ENCODE measurements at places on chromosomes 7 and 10. TPM values are rescaled to one million over a fixed set of nuclear protein-coding genes. Genes with fewer than 3 reads are reported as not detected.

- no peak overlapping the region for H3K27ac ChIP-seq
- no peaks in the 10 kb centered on the region for H3K36me3 ChIP-seq
- no peaks in the 10 kb centered on the region for H3K27me3 ChIP-seq
- H3K4me3 ChIP-seq, result no peak overlapping the region
- no peak for DNase-seq
Measured at GRCh38 chr7:24372961-24373955, 89.3 kb downstream of the NPY start.

DNA sequence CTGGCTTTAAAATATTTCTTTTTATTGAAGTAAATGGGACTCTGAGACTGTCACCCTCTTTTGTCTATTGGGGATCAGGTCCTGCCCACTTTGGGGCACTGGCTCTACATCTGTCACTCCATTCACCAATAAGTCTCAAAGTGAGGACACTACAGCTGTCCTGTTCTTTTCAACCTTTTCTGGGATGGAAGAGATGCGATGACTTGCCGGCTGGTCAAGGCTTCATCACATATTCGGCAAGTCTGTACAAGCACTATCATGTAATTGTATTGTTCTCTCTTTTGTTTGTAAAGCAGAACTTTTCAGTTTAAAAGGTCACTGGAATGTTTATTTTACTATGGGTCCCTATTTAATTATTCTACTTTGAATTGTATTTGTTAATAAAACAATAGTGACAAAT is 17.7 kb upstream of the SP8 start:
- H3K36me3 ChIP-seq, result no peaks in the 10 kb centered on the region
- H3K27me3 ChIP-seq, result peaks cover 73% of the 10 kb centered on the region
- H3K4me3 ChIP-seq, result no peak overlapping the region

The SUN3 gene
- polyA plus RNA-seq, result not detected

GRCh38 chr10:3803295-3803926 is 18.4 kb upstream of the KLF6 start:
- H3K4me1 ChIP-seq, result peaks cover 63% of the 10 kb centered on the region
- no peaks in the 10 kb centered on the region for H3K36me3 ChIP-seq
- peak; percentile 12 for DNase-seq
- H3K4me3 ChIP-seq, result no peak overlapping the region
- H3K27ac ChIP-seq, result peak overlapping the region; percentile 94

- H3K27me3 ChIP-seq, result peaks cover 64% of the 10 kb centered on the region
- no peak overlapping the region for H3K27ac ChIP-seq
- H3K36me3 ChIP-seq, result no peaks in the 10 kb centered on the region
- no peaks in the 10 kb centered on the region for H3K4me1 ChIP-seq
- no peak for DNase-seq
Measured at GRCh38 chr10:1364151-1364910, 308.1 kb downstream of the WDR37 start.

- H3K27me3 ChIP-seq, result no peaks in the 10 kb centered on the region
- no peak overlapping the region for H3K4me3 ChIP-seq
- H3K36me3 ChIP-seq, result no peaks in the 10 kb centered on the region
- no peak overlapping the region for H3K27ac ChIP-seq
- H3K4me1 ChIP-seq, result peaks cover 4% of the 10 kb centered on the region
- no peak for DNase-seq
Measured at GRCh38 chr7:88109612-88110011, 110.2 kb downstream of the SRI start.

DNA sequence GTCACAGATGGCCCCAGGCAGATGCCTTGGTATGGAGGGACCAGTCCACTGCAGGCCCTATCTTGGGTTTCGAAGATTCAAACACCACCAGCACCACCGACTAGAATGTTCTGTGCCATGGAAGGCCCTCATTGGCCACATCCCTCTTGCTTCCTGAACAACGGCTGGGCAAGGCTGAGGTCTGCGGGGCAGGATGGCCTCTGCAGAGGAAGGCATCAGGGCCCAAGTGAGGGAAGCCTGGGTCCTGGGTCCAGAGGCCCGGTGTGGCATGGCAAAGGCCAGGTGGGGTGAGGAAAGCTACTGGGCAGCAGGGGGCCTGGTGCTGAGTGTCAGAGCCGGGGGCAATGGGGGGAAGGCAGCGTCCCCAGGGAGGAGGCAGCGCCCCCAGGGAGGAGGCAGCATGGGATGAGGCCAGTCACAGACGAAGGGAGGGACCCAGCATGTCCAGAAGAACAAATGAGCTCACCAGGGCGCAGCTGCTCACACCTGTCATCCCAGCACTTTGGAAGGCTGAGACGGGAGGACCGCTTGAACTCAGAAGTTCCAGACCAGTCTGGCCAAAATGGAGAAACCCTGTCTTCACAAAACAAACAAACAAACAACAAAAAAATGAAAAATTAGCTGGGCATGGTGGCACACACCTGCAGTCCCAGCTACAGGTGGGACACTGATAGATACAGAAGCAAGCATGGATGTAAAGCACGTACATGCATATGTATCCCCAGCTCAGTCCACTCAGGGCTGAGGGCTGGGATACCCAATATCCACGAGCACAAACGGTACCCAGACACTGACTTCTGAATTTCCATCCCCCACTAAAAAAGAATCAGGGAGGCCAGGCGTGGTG is 64.4 kb downstream of the PROSER2 start:
- no peak overlapping the region for H3K4me3 ChIP-seq
- H3K27ac ChIP-seq, result no peak overlapping the region
- no peaks in the 10 kb centered on the region for H3K36me3 ChIP-seq
- H3K4me1 ChIP-seq, result no peaks in the 10 kb centered on the region

GRCh38 chr7:139869886-139870285 is 40.8 kb downstream of the TBXAS1 start:
- H3K27ac ChIP-seq, result no peak overlapping the region
- no peaks in the 10 kb centered on the region for H3K27me3 ChIP-seq
- H3K36me3 ChIP-seq, result no peaks in the 10 kb centered on the region
- H3K4me1 ChIP-seq, result peaks cover 10% of the 10 kb centered on the region
- H3K4me3 ChIP-seq, result no peak overlapping the region
- no peak for DNase-seq

GRCh38 chr7:41885078-41885477 is 182.2 kb upstream of the INHBA start:
- no peak overlapping the region for H3K4me3 ChIP-seq
- no peak for DNase-seq
- H3K36me3 ChIP-seq, result no peaks in the 10 kb centered on the region
- H3K27me3 ChIP-seq, result no peaks in the 10 kb centered on the region
- H3K4me1 ChIP-seq, result peaks cover 20% of the 10 kb centered on the region

DNA sequence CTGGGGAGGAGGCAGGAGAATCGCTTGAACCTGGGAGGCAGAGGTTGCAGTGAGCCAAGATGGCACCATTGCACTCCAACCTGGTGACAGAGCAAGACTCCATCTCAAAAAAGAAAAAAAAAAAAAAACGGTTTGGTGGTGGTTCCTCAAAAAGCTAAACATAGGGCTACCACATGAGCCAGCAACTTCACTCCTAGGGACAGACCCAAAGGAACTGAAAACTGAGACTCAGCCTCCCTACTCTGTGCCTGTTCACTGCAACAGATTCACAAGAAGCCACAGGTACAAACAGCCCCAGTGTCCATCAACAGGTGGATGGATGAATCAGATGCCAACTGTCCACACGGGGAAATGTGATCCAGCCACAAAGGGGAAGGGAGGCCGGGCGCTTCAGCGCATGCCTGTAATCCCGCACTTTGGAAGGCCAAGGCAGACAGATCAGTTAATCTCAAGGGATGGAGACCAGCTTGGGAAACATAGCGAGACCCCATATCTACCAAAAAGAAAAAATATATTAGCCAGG is 79.1 kb upstream of the TNRC18 start:
- H3K27ac ChIP-seq, result no peak overlapping the region
- H3K4me1 ChIP-seq, result no peaks in the 10 kb centered on the region

GRCh38 chr7:90568213-90568612 is 27.9 kb upstream of the CDK14 start:
- no peaks in the 10 kb centered on the region for H3K27me3 ChIP-seq
- DNase-seq, result no peak
- no peaks in the 10 kb centered on the region for H3K4me1 ChIP-seq
- H3K36me3 ChIP-seq, result no peaks in the 10 kb centered on the region
- H3K4me3 ChIP-seq, result no peak overlapping the region
- H3K27ac ChIP-seq, result no peak overlapping the region

DNA sequence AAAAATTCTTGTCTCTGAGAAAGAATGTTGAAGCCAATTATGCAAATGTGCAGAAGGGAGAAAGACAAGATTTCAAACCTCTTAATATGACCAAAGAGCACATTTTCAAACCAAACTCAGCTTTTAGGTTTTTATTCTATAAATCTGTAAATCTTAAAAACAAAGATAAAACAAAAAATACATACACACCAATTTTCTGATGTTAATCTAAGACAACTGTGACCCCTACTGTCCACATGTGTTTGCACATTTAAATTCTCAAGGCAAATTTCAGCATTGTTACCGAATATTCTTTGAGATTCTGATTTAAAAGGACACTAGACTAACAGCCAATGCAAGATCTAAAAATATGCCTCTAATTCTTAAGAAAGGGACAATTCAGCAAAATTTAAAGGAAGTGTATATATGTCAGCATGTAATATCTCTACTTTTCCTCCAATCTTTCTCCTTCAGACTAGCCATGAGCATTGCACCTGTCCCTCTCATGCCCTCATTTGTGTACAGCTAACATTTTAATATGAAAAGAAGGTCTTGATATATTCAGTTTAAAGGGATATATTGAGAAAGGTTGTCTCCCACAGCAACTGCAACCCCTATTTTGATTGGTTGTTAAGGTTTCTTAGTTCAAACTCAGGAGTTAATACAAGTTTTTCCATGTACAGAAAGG is 417.9 kb downstream of the IPMK start:
- H3K27ac ChIP-seq, result no peak overlapping the region
- no peak for DNase-seq
- no peak overlapping the region for H3K4me3 ChIP-seq

GRCh38 chr10:132058793-132059759 is 6.7 kb upstream of the JAKMIP3 start:
- H3K36me3 ChIP-seq, result no peaks in the 10 kb centered on the region
- H3K27me3 ChIP-seq, result no peaks in the 10 kb centered on the region
- H3K4me1 ChIP-seq, result no peaks in the 10 kb centered on the region
- no peak for DNase-seq
- H3K27ac ChIP-seq, result no peak overlapping the region
- no peak overlapping the region for H3K4me3 ChIP-seq

DNA sequence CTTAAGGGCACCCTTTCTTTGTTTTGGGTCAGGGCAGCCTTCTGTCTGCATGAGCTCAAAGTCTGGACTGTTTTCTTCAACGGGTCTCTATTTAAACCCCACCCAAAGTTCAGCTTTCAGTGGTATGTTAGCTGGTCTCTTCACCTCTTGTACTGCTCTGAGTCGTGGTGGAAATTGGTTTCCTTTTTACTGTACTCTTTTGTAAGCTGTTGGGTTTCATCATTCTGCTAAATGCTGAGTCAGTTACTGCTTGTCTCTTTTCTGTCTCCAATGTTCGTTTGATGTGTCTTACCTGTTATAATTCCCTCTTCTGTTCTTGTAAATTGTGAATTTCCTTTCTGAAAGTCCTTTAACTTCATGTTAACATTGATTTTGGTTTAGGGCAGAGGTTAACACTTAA is 64.1 kb upstream of the MALRD1 start:
- no peak overlapping the region for H3K27ac ChIP-seq
- no peak for DNase-seq
- H3K36me3 ChIP-seq, result no peaks in the 10 kb centered on the region
- H3K27me3 ChIP-seq, result no peaks in the 10 kb centered on the region

The CACNA2D1 gene
- polyA plus RNA-seq, result 19.4 TPM

- DNase-seq, result no peak
- no peaks in the 10 kb centered on the region for H3K4me1 ChIP-seq
- H3K27me3 ChIP-seq, result no peaks in the 10 kb centered on the region
- H3K36me3 ChIP-seq, result no peaks in the 10 kb centered on the region
Measured at GRCh38 chr7:13290975-13291374, 603.5 kb downstream of the ARL4A start.

The CDNF gene
- 2.6 TPM for polyA plus RNA-seq

- no peak for DNase-seq
- H3K36me3 ChIP-seq, result no peaks in the 10 kb centered on the region
- no peaks in the 10 kb centered on the region for H3K27me3 ChIP-seq
- H3K4me3 ChIP-seq, result no peak overlapping the region
- H3K27ac ChIP-seq, result no peak overlapping the region
Measured at GRCh38 chr7:39259391-39260003, 281.8 kb downstream of the POU6F2 start.

GRCh38 chr7:112744818-112745217 is 45.4 kb downstream of the TMEM168 start:
- H3K36me3 ChIP-seq, result no peaks in the 10 kb centered on the region
- no peaks in the 10 kb centered on the region for H3K27me3 ChIP-seq
- H3K4me3 ChIP-seq, result no peak overlapping the region

The FAM237B gene
- not detected for polyA plus RNA-seq

DNA sequence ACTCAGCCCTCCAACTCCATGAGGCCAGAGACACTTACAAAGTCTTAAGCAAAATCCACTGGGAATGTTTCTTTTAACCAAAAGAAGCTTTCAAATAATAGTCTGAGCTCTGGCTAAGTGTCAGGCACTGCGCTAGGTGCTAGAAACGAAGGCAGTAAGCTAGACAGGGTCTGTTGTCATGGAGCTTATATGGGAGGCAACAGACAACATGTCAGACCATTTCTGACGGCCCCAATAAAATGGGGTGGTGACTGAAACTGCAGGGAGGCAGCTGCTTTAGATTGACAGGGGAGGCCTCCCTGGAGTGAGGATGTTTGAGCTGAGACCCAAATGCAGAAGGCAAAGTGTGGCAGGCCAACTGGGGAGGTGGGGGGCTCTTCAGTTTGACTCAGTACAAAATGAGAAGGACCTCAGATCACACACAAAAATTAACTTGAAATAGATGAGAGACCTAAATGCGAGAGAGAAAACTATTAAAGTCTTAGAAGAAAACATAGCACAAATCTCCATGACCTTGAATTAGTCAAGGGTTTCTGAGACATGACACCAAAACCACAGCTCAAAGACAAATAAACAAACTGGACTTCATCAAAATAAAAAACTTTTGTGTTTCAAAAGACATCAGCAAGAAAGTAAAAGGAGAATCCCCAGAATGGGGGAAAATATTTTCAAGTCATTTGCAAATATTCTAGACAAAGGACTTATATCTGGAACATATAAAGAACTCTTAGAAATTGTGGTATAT is 40.6 kb downstream of the SH3PXD2A start:
- DNase-seq, result no peak
- H3K27me3 ChIP-seq, result no peaks in the 10 kb centered on the region

The RAMP3 gene
- 70.2 TPM for polyA plus RNA-seq

The PAX4 gene
- not detected for polyA plus RNA-seq

Data from heart right ventricle (tissue), 16 donors.